Esophagus muscularis mucosa (tissue), 4 donors: ENCODE measurements at places on chromosomes 2 and 18. TPM values are rescaled to one million over a fixed set of nuclear protein-coding genes. Genes with fewer than 3 reads are reported as not detected.

The RBM45 gene
- 7.2 TPM for total RNA-seq

The NEDD4L gene
- 34.6 TPM for total RNA-seq

The DCDC2C gene
- not detected for total RNA-seq

The B3GNT7 gene
- 3.7 TPM for total RNA-seq

The FAM228B gene
- 41.4 TPM for total RNA-seq

The RAX gene
- total RNA-seq = not detected

GRCh38 chr2:225041207-225041850 is 939 bp downstream of the DOCK10 start:
- H3K36me3 ChIP-seq = no peaks in the 10 kb centered on the region
- peak overlapping the region; percentile 68 for H3K4me3 ChIP-seq
- peaks cover 12% of the 10 kb centered on the region for H3K27me3 ChIP-seq
- no peaks in the 10 kb centered on the region for H3K4me1 ChIP-seq
- DNase-seq = no peak
- H3K27ac ChIP-seq = no peak overlapping the region

DNA sequence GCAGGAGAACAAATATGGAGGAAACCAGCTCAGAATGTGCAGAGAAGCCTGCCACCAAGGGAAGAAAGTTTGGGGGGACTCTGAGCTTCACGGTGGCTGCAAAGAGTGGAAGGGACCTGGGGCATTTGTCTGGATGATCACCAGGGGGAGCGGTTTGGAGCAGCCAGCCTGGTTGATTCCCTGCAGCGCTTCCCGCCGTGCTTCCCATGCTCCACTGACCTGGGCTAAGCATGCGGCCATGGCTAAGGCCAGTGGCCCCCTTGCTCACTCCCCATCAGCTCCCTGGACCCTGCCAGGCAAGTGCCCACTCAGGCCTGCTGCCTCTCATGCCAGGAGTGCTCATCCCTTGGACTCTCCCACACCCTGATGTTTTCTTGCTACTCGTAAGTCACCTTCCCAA is 27.0 kb downstream of the NTSR2 start:
- no peaks in the 10 kb centered on the region for H3K27me3 ChIP-seq
- no peak overlapping the region for H3K27ac ChIP-seq
- H3K4me1 ChIP-seq = no peaks in the 10 kb centered on the region
- H3K36me3 ChIP-seq = peaks cover 5% of the 10 kb centered on the region
- no peak overlapping the region for H3K4me3 ChIP-seq
- DNase-seq = no peak

GRCh38 chr2:145036421-145037011 is 516.6 kb upstream of the ZEB2 start:
- DNase-seq = no peak
- no peaks in the 10 kb centered on the region for H3K27me3 ChIP-seq
- no peaks in the 10 kb centered on the region for H3K36me3 ChIP-seq

- H3K36me3 ChIP-seq = peaks cover 23% of the 10 kb centered on the region
- H3K27me3 ChIP-seq = no peaks in the 10 kb centered on the region
- no peak for DNase-seq
- H3K4me1 ChIP-seq = peaks cover 9% of the 10 kb centered on the region
These were observed 44.8 kb downstream of the RAB3GAP1 start for GRCh38 chr2:135096665-135097446.

GRCh38 chr2:172464400-172465129 is 37.2 kb downstream of the ITGA6 start:
- DNase-seq = no peak
- no peak overlapping the region for H3K27ac ChIP-seq
- H3K4me3 ChIP-seq = no peak overlapping the region
- peaks cover 37% of the 10 kb centered on the region for H3K4me1 ChIP-seq

- H3K4me3 ChIP-seq = no peak overlapping the region
- DNase-seq = no peak
- H3K36me3 ChIP-seq = no peaks in the 10 kb centered on the region
These were observed 320.3 kb downstream of the RNF144A start for GRCh38 chr2:7237466-7237865.

DNA sequence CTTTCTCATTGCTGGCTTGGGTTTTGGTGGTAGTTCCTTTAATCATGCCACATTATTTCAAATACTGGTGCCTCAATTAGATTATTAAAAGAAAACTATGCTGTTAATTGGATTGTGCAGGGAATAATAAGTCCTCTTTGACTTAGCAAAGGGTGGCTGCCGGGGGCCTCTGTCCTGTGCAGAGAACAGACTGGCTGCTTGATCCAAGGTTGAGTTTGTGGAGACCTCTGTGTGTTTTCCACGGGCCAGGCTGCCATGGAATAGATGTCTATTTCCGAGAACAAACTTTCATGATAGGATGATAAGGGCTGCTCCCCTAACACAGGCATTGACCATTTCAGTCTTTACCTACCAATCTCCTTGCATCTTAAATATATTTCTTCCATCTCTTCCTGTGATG is 30.4 kb upstream of the OTOS start:
- H3K4me3 ChIP-seq = no peak overlapping the region
- no peaks in the 10 kb centered on the region for H3K36me3 ChIP-seq
- no peak overlapping the region for H3K27ac ChIP-seq
- no peaks in the 10 kb centered on the region for H3K4me1 ChIP-seq

DNA sequence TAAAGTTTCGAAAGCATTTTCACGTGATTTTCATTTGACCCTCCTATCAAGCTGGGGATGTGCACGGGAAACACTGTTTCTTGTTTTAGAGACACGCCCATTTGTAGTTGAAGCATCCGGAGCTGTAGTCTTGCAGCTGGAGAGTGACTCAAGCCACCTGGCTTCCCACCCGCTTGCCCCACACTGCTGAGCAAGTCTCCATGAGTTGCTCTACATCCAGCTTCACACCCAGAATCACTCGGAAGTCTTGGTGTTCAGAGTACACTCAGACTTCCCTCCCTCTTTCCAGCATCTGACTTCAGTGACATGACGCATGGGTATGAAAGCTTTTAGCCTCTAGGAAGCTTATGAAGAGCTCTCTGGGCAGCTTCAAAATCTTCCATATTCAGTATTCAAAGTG is 262.4 kb downstream of the NBAS start:
- no peaks in the 10 kb centered on the region for H3K4me1 ChIP-seq
- peaks cover 4% of the 10 kb centered on the region for H3K36me3 ChIP-seq
- no peak overlapping the region for H3K27ac ChIP-seq
- H3K27me3 ChIP-seq = no peaks in the 10 kb centered on the region
- DNase-seq = no peak

DNA sequence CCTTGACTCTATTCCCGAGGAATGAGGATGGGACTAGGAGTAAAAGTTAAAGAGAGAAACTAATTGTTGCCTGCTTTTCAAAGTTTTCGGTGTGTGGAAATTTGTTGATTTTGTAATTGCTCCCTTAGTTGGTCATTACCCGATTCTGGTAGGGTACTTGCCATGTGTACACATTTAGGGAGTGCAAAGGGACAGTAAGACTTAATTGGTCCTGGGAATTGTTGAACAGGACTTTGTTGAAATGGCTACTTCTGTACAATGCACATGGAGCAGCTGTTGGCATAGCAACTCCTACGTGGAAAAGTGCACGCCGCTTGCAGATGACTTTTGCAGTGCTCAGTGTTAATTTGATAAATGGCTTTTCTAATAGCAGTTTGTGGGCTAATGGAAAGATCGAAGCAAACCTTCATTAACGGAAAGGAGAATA is 22.9 kb downstream of the EPAS1 start:
- DNase-seq = no peak
- H3K36me3 ChIP-seq = no peaks in the 10 kb centered on the region
- peaks cover 83% of the 10 kb centered on the region for H3K4me1 ChIP-seq
- peak overlapping the region; percentile 10 for H3K27ac ChIP-seq

DNA sequence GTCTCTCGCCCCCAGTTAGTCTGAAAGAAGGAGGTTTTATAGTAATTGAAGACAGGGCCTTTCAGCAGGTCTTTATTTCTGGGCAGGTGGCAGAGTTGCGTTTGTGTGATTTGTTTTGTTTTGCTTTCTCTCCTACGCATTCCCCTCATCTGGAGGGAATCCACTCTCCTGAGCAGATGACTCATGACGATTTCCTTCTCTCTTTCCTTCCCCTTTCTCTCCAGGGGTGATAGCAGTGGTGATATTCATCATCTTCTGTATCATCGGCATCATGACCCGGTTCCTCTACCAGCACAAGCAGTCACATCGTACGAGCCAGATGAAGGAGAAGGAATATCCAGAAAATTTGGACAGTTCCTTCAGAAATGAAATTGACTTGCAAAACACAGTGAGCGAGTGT is 888.8 kb downstream of the CNTNAP5 start:
- no peak for DNase-seq
- no peaks in the 10 kb centered on the region for H3K36me3 ChIP-seq
- no peak overlapping the region for H3K4me3 ChIP-seq
- H3K27me3 ChIP-seq = no peaks in the 10 kb centered on the region
- no peak overlapping the region for H3K27ac ChIP-seq
- no peaks in the 10 kb centered on the region for H3K4me1 ChIP-seq

GRCh38 chr2:1051075-1051474 is 100.4 kb downstream of the SNTG2 start:
- H3K36me3 ChIP-seq = no peaks in the 10 kb centered on the region
- H3K4me3 ChIP-seq = no peak overlapping the region
- H3K27ac ChIP-seq = no peak overlapping the region
- H3K4me1 ChIP-seq = no peaks in the 10 kb centered on the region
- no peak for DNase-seq

- no peaks in the 10 kb centered on the region for H3K36me3 ChIP-seq
- no peaks in the 10 kb centered on the region for H3K27me3 ChIP-seq
- no peak for DNase-seq
- H3K27ac ChIP-seq = no peak overlapping the region
- no peak overlapping the region for H3K4me3 ChIP-seq
- no peaks in the 10 kb centered on the region for H3K4me1 ChIP-seq
These were observed 163.9 kb downstream of the DOK6 start for GRCh38 chr18:69564602-69565001.

GRCh38 chr2:17961789-17962188 is 83.3 kb downstream of the KCNS3 start:
- no peak overlapping the region for H3K4me3 ChIP-seq
- no peaks in the 10 kb centered on the region for H3K27me3 ChIP-seq
- no peaks in the 10 kb centered on the region for H3K4me1 ChIP-seq
- no peak overlapping the region for H3K27ac ChIP-seq
- no peak for DNase-seq

- no peak overlapping the region for H3K27ac ChIP-seq
- H3K4me1 ChIP-seq = no peaks in the 10 kb centered on the region
- no peaks in the 10 kb centered on the region for H3K36me3 ChIP-seq
- H3K4me3 ChIP-seq = no peak overlapping the region
These were observed 33.8 kb upstream of the STK17B start for GRCh38 chr2:196205011-196205766.

GRCh38 chr2:201130524-201131186 is 14.7 kb downstream of the CFLAR start:
- H3K4me3 ChIP-seq = no peak overlapping the region
- DNase-seq = no peak
- H3K27me3 ChIP-seq = no peaks in the 10 kb centered on the region
- peaks cover 22% of the 10 kb centered on the region for H3K36me3 ChIP-seq
- peaks cover 93% of the 10 kb centered on the region for H3K4me1 ChIP-seq
- peak overlapping the region; percentile 100 for H3K27ac ChIP-seq

DNA sequence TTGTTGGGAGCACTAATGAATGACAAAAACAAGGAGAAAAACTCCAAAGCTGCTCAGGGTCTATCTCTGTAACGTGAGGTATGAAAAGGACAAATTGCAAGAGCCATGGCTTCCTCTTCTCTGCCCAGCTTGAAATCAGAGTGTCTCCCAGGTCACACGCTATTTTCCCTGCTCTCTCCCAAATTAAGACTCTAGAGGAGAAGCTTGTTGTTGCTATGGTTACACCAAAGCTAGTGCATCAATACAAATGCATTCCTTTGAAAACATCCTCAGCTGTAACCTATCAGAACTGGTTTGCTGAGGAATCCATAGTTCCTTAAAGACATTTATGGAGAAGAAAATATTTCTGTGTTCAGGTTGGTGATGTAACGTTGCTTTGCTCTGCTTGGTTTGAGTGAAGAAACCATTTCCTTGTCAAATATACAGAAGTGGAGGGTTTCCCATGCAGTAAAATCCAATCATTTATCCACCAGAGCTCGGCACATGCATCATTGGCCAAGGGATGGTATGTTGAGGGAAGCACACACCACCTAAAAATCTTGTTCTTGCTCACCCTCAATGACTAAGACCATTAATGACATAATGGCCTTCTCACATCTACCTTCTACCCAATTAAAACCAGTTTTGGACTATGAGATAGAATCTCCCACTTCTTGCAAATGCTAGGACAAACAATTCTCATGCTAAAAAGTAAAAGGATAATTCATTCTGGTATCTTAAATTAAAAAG is 2135.6 kb upstream of the CELF4 start:
- H3K36me3 ChIP-seq = no peaks in the 10 kb centered on the region
- H3K27me3 ChIP-seq = no peaks in the 10 kb centered on the region
- H3K27ac ChIP-seq = no peak overlapping the region

DNA sequence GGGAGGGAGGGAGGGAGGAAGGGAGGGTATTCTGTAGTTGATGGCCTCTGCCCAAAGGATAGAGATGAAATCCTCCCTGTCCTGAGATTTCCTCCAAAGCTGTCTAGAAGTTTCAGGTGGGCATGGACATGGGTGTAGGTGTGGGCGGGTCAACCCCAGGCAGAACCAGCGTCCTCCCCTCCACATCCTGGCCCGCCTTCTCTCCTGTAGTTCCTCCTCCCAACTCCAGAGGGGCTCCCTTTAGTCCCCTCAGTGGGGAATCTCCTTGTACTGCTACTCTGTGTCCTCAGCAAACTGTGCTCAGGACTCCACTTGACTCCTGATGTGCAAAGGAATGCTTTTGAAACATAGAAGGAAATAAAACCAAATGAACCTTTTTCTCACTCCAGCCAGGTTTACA is 88.1 kb downstream of the MRPS9 start:
- no peaks in the 10 kb centered on the region for H3K36me3 ChIP-seq
- H3K4me3 ChIP-seq = no peak overlapping the region
- H3K4me1 ChIP-seq = no peaks in the 10 kb centered on the region
- H3K27ac ChIP-seq = no peak overlapping the region
- DNase-seq = no peak

DNA sequence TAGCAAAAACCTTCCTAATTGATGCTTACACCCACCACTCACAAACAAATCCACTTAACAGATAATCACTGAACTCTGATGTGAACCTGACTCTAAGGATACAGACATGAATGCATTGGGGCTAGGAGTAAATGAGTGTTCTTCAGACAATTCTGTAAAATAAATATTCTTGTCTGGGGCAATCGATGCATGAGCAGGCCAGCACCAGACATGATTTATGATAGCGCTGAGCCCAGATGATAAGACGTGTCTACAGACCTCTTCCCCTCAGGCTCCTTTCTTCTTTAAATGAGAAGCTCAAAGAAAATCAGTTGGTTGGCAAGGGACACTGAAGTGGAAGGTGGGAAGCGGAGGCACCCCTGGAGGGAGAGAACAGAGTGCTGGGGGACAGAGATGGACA is 27.3 kb upstream of the BIN1 start:
- no peak overlapping the region for H3K27ac ChIP-seq
- no peak overlapping the region for H3K4me3 ChIP-seq

- H3K4me1 ChIP-seq = peaks cover 13% of the 10 kb centered on the region
- no peak overlapping the region for H3K4me3 ChIP-seq
- no peaks in the 10 kb centered on the region for H3K27me3 ChIP-seq
These were observed 3.9 kb upstream of the WDSUB1 start for GRCh38 chr2:159290289-159290907.
